ENCODE measurements at places on chromosomes 4 and X.

DNA sequence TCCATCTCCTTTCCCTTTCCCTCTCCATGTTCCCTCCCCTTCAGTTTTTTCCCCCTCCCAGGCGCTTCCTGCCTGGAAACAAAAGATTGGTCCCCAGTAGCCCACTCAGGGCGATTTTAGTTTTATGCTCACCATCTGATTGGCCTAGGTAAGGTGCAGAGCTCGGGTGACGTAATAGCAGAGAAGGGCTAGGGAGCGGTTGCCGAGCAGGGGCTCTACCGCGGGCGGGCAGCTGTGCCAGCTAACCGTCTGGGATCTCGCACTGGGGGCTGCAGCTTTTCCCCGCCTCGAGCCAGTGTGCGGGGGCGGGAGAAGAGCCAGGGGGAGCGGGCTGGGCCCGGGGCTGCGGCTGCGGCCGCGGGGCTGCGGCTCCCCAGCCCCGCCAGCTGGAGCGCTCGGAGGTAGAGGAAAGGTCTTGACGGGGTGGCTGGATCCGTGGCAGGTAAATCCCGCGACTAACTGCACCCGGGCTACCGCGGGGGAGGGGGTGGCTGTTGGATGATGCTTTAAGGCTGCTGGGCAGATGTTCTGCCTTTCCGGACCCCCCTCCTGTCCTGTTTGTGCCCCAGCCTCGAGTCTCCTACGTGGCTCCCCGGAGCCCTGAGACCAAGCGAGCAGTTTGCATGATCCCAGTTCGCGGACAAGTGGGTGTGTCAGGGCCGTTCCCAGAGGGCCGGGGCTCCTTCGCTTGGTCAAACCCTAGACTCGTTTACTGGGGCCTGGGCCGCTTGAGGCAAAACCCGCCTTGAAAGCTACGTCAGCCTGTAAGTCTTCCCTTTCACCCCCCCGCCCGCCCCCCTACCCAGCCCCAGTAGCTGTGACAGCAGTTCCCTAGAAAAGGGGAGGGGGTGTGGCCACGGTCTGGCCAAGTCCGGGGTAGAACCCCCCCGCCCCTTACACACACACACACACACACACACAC is at the start of gene PAK3:
TSS of gene PAK3 (plus strand) at position 218 of the 922 bp plus-strand sequence. CDS start 26,913 bp downstream, outside the sequence.
- no peak for DNase-seq

- DNase-seq, result no peak
Observed at GRCh38 chrX:136028383-136028984, 43.2 kb downstream of the SLC9A6 start.

- DNase-seq, result no peak
Observed at GRCh38 chr4:110637408-110638088, 14.7 kb upstream of the PITX2 start.

- no peak for DNase-seq
Observed at GRCh38 chr4:75046641-75047040, 113.7 kb downstream of the PARM1 start.

DNA sequence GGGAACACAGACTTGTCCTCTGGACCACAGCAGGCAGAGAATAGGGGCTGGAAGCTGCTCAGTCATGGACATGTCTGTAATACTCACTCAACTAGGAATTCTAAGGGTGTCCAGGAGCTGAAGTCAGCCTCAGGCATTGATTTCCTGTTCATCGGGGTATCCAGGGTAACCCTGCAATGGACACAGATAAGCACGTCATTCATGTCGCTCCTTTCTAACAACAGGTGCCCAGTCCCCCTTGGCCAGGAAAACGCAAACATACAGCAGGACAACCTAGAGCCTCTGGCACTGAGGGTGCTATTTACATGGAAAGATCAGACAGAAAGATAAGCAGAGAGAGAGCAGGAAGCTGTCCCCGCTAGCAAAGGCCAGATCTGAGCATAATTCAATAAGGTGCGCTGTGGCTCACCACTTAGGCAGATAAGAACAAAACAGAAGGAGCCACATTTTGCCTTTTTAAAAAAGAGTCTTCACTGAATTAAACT is 21.3 kb downstream of the QDPR start:
- no peak for DNase-seq

- DNase-seq, result no peak
Observed at GRCh38 chr4:47945930-47946726, 31.7 kb upstream of the NFXL1 start.
